ENCODE measurements at places on chromosomes 4 and X.

GRCh38 chrX:100895365-100896075 is 21.4 kb upstream of the NOX1 start:
- DNase-seq = no peak

GRCh38 chr4:83929550-83929949 is 393.6 kb downstream of the GPAT3 start:
- no peak for DNase-seq

GRCh38 chr4:156692016-156692415 is 279.6 kb downstream of the PDGFC start:
- no peak for DNase-seq

DNA sequence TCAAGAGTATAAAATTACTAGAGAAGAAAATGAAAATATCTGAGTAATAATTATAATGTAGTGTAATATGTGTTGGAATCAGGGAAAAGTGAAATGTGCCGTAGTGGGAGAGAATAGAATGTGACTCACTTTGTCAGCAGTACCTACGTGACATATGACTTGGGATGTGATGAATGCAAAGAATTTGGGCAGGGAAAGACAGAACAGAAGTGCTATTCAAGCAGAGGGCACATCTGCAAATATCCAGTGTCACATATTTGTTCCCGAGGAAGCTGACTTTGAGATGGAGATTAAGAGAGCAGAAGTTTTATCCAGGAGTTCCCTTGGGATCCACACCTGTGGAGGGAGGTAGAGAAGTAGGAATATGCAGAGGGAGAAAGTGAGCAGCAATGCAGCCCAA is 69.3 kb upstream of the HS3ST1 start:
- DNase-seq = no peak

DNA sequence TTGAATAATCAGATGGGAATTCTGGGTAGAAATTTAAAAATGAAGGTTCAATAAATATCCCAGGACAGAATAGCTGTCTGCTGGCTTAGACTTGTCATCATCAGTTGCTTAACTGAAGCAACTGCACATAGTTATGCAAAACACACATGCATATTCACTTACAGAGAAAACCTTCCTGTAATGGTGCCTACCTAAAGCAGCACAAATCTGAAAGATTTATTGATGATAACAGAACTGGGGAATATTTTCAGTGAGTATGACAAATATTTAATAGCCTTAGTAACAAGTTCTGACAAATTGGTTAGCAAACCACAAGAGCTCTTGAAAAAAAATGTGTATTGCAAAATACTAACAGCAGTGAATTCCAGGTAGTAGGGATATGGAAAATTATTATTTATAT is 606.8 kb upstream of the BOD1L1 start:
- DNase-seq = no peak

Data from NCI-H2171 (cell line).